ENCODE measurements at places on chromosomes 6 and 20.

DNA sequence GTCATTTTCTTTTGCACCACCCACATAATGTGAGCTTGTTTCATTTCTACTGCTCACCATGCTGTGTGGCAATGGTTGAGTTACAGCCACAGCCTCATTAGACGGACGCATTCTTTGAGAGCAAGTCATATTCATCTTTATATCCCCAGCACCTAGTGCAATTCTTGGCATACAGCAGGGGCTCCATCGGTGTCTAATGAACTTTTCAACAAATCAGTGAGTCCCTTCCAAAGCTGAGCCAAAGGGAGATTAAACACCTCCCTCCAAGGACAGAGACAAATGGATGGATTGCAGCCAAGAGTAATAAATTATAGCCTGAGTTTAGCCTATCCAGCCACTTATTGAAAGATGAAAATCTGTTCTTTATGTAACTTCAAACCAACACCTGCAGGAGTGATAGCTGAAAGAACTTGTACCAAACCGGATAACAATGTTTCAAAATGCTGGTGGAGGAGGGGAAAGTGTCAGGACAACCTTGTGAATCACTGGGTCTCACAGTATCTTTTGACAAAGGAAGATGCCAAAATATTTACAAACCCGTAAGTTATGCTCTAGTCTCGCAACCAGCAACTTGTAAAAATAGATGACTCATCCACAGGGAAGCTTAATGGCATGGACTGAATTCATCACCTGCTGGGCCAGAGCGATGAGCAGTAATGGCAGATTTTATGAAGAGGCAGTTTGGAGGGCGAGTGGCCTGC lies 139.0 kb downstream of the PXDC1 start:
- no peak for DNase-seq

DNA sequence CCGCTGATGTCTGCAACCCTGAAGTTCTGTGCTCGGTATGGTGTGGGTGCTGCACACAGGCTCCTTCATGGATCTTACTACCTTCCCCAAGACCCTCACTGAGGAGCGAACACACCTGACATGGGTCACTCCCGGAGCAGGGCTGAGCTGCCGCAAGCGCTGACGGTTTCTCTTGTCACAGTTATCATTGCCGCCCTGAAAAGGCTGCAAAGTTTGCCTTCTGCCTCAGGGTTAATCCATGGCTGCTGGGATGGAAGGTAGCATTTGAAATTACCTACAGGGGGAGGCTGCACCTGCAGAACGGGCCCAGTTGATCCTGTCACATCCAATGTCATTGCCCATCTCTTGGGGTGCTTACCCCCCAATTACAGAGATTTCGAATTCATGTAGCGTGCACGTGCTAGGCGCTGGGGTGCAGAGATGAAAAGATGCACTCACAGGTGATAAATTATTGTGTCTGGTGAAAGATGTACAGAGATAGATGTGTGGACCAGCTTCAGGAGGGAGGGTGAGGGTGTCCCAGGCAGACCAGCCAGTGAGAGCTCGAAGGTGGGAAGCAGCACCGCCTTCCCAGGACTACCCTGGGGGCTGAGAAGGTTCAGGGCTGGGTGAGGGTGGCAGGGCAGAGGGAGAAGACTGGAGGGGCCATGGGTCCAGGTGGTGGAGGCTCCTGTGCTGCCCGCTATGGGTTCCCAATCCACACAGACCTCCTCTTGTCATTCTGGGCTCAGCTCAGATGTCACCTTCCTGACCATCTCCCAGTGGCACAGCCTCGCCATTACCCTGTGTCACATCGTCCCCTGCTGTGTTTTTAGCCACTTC lies 120.1 kb downstream of the SYCP2 start:
- no peak for DNase-seq

GRCh38 chr6:138211048-138211581 lies 7.2 kb downstream of the PBOV1 start:
- DNase-seq, result no peak

- no peak for DNase-seq
Measured at GRCh38 chr6:101845621-101846020, 452.1 kb downstream of the GRIK2 start.

DNA sequence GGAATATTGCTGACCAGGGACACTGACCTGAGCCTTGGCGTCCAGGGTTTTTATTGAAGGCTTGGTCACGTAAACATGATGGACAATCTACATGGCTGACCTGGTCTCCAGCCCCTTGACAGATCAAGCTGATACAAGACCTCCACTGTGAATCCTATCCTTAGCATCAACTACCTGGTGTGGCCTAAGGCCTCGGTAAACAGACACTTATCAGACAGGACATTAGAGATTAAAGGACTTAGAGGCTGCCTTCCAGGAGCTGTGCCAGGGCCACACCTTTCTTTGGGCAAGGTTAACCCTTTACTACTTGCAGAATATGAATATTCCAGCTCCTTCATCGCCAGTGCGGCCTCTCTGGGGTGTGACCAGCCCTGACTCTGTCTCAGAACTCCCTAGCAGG lies 104.9 kb upstream of the FOXA2 start:
- DNase-seq, result no peak

DNA sequence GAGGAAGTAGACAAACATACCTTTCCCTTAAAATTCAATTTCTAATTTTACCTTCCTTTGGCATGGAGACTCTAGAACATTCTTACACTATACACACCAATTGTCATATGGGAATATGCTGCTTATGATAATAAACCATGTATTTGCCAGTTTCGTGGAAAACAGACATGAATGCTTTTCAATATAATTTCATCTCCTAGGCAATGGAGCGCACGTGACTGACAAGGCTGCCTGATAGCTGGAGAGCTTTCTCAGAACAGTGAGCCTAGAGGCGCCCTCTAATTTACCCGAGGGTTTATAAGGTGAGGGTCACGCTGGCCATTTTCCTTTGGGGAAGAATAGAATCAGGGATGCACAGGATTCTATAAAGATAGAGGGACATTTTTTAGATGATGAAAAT lies 56.5 kb downstream of the PRR18 start:
- DNase-seq, result no peak
